Endothelial cell (in vitro differentiated cells): ENCODE measurements at places on chromosomes 3 and 15. TPM values are rescaled to one million over a fixed set of nuclear protein-coding genes. Genes with fewer than 3 reads are reported as not detected.

KLHL40 gene
- total RNA-seq = not detected

- no peaks in the 10 kb centered on the region for H3K36me3 ChIP-seq
- H3K4me3 ChIP-seq = no peak overlapping the region
Measured at GRCh38 chr15:92675485-92675884, 19.9 kb upstream of the FAM174B start.

DNA sequence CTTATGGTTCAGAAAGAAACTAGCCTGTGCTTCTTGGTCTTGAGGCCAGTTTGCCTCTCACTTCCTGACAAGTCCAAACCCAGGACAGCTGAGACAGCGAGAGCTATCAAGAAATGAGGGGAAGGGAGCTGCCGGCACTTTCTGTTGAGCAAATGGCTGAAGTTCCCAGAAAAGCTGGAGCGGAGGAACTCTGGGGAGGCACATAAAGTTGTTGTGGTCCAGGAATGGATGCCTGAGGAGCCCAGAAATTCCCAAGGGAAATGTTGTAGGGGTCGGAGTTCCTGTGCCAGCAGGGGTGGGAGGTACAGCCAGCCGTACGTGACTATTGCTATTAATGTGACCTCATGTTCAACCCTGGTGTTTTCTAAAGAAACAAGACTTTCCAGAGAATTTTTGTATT, 98.8 kb upstream of the TNFAIP8L3 start:
- no peak for DNase-seq
- H3K27me3 ChIP-seq = peaks cover 2% of the 10 kb centered on the region
- H3K4me3 ChIP-seq = no peak overlapping the region

HDGFL3 gene
- total RNA-seq = 91.2 TPM

CHST14 gene
- total RNA-seq = 36.5 TPM

TUSC7 gene
- total RNA-seq = not detected

DNA sequence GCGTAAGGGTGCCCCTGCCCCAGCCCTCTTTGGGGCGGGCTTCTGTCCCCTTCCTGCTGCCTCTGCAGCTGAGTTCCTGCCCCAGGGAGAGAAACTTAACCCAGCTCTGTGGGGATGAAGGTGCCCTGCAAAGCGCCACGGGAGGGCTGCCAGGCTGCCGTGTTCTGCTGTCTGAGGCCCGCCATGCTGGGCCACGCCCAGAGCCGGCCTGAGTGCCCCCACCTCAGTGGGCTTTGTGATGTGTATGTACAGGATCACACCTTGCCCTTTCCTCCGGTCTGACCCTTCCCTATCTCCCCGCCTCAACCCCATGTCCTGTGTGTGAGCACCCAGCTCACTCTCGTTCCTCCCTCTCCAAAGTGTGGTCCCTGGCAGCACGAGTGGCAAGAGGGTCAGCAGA, 22.6 kb downstream of the C15orf39 start:
- H3K4me3 ChIP-seq = no peak overlapping the region
- H3K4me1 ChIP-seq = no peaks in the 10 kb centered on the region
- peak overlapping the region; percentile 52 for H3K27ac ChIP-seq
- H3K36me3 ChIP-seq = no peaks in the 10 kb centered on the region

DNA sequence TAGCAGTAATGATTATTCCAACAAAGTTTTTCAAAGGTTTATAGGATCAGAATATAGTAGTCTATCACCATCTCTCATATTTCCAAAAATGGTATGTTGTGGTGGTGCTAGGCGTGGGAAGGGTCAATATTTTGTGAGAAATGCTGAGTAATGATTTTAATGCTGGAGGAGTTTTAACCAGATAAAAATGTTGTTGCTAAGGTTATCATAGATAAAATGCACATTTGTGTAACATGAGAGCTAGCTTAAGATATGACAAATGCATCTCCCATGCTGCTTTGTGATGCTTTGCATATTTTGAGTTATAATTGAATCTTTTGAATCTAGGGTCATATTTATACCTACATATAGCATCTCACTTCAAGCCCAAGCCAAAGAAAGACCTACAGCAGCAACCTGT, 103.9 kb upstream of the ROBO1 start:
- no peaks in the 10 kb centered on the region for H3K36me3 ChIP-seq
- no peak for DNase-seq
- no peak overlapping the region for H3K4me3 ChIP-seq
- H3K27me3 ChIP-seq = peaks cover 1% of the 10 kb centered on the region

MAPKAPK3 gene
- total RNA-seq = 6.4 TPM

CAMK2N2 gene
- not detected for total RNA-seq

DNA sequence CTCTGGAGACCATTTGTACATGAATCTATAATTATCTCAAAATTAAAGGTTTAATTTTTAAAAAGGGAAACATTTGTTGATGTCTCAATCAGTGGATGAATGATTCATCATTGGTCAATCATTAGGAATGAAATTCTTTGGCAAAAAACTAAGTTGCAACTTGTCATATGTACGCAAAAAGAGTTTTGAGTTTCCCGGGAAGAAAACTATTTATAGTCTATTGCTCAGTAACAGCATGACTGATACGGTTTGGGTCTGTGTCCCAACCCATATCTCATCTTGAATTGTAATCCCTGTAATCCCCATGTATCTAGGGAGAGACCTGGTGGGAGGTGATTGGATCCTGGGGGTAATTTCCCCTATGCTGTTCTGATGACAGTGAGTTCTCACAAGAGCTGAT, 765.8 kb upstream of the ROBO1 start:
- H3K4me1 ChIP-seq = no peaks in the 10 kb centered on the region
- H3K27me3 ChIP-seq = peaks cover 1% of the 10 kb centered on the region
- DNase-seq = no peak
- no peak overlapping the region for H3K27ac ChIP-seq
- H3K36me3 ChIP-seq = no peaks in the 10 kb centered on the region
- H3K4me3 ChIP-seq = no peak overlapping the region

UMPS gene
- total RNA-seq = 27.1 TPM

DNA sequence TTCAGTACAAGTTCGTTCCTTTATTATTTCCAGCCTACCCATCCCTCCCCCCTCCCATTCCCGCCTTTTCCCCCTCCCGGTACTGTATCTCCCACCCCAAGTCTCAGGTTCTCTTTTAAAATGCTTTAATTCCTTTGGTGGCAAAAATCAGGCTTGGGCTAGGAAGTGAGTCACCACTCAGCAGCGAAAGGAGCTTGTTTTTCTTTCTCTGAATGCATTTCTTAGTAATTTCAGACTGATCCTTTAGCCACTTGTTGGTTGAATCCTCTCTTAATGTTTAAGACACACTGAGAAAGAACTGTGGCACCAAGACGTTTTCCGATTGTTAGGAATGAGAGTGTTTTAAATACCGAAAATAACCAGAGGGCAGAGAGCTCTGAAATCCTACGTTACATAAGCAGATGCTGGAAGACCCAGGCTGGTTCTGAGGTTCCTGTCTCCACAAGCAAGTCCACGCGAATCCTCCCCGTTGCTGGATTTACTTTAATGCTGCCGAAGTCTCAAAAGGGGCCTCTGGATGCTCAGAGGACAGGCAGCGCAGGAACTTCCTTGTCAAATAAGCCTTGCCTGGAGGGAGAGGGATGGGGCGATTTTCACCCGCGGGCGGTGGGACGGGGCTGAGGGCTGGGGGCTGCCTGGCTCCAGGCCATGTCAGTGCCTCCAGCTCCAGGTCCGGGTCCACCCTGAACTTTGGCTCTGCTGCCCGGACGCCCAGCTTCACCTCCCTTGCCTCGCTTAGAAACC, 854 bp upstream of the COL8A1 start:
- H3K27ac ChIP-seq = no peak overlapping the region
- H3K4me3 ChIP-seq = peak overlapping the region; percentile 95
- H3K27me3 ChIP-seq = peaks cover 4% of the 10 kb centered on the region
- H3K36me3 ChIP-seq = no peaks in the 10 kb centered on the region
- H3K4me1 ChIP-seq = peaks cover 12% of the 10 kb centered on the region
